ENCODE measurements at places on chromosomes 3 and 15.
A peak's percentile ranks its signal among the peaks of the same experiment; 100 is the strongest.

- no peak for DNase-seq
Measured at GRCh38 chr15:82130248-82130647, 84.4 kb upstream of the MEX3B start.

DNA sequence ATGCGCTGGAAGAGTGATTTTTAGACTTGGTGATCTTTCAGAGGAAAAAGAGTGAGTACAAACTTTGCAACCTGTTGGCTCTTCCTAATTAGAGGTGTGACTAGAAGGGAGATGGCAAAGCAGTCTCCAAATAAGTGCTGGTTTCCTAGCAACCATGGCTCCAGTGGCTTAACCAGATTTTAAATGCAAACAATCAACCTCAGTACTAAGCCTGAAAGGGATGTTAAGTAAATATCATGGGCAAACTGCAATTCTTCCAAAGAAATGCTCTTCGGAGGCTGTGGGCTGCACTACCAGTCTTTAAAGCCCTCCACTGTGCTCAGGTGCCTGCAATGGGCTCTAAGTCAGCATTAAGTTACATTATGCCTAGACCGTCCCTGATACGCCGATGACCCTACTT, 678.1 kb upstream of the CCDC54 start:
- DNase-seq = no peak

GRCh38 chr15:62624547-62625378, 417.8 kb upstream of the TPM1 start:
- peak; percentile 74 for DNase-seq

DNA sequence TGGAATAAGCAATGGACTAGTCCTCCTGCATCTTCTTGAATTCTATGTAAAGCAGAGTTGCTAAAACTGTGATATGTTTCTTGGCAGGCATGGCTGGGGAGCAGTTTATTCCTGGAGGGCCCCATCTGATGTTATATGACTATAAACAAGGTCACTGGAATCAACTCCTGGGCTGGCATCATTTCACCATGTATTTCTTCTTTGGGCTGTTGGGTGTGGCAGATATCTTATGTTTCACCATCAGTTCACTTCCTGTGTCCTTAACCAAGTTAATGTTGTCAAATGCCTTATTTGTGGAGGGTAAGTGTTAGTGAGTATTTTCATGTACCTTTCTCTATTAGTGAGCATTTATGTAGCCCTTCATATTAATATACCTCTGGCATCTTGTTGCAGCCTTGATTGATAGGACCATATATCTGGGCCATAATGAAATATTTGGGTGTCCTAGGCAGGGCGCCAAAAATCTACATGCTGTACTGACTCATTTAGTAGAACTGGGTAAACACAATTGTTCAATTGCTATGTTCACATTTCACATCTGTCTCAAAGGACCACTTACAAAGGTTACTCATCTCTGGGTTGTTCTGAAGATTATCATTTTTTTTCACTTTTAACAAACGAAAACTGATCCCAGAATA, 52.6 kb upstream of the ADGRG7 start:
- peak; percentile 74 for DNase-seq

DNA sequence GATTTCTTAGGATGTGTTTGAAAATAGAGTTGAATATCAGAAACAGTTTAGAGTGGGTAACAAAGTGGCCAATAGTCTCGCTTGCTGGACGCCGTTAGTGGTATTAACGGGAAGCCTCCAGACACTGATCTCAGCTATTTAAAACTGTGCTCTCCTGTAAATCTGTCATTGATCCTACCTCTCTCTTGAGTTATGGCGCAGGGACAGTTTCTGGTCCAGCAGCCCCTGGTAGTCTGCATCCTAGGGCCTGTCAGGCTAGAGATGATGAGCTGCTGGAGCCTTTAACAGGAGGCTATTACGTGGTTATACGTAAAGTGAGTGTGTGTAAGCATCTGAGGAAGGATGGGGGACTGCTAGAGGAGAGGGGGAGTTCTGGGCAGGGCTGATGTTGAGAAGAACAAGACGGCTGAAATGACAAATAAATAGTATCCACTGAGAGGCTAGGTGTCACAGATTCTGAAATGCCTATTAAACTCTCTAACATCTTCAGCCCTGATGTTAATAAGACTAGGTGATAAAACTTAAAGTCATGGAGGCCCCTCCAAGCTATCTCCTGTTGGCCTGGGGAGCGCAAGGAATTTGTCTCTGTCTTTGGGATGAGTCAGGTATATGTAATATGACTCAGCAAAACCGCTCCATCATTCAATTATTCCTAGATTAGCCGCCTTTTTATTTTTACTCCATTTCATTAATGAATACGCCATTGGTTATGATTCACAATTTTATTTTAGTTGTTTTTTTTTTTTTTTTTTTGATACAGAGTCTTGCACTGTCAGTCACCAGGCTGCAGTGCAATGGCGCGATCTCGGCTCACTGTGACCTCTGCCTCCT, 155.7 kb downstream of the GREM1 start:
- DNase-seq = peak; percentile 75

DNA sequence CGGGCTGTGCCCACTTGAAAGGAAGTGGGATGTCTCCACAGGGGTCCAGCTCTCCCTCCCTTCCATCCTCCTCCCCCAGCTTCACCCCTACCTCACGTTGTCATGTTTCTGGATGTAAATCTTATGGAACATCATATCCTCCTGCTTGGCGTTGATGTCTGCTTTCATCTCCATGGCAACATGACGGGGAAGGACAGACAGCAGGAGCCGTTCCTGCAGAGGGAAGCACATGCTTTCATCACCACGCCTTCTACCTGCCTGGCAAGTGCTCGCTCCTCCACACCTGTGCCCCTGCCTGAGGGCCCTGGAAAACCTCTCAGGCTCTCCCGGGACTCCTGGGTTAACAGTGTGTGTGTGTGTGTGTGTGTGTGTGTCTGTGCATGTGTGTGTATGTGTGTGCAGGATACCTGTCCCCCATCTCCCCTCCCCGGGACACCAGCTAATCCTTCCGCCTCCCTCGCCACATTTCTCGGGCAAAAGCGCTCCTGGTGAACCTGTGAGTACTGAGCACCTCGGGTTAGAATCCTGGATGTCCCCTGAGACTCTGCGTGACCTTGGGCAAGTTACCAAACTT, 101.1 kb downstream of the ADCY5 start:
- no peak for DNase-seq

GRCh38 chr15:77031376-77032050, 36.6 kb downstream of the PSTPIP1 start:
- DNase-seq = peak; percentile 44

GRCh38 chr15:64751464-64751863, 23.9 kb downstream of the RBPMS2 start:
- DNase-seq = no peak

- DNase-seq = no peak
Measured at GRCh38 chr15:69391046-69391757, 22.9 kb upstream of the KIF23 start.

DNA sequence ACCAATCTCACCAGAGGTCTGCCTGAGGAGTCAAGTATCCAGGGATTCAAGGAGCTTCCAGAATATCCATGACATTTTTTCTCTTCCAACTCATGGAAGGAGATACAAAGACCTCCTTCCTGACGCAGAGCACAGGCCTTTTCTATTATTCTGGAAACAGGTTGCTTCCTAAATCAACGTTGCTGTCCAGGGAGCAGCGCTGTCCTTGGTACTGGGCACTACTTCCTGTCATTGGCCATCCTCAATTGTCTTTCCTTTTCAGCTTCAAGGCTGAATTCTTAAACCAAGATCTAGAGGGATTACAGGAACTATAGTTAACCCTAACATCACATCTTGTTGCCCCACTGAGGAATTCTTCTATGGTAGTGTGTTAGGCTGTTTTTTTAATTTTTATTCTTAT, 50.4 kb upstream of the TBC1D21 start:
- DNase-seq = peak; percentile 43

DNA sequence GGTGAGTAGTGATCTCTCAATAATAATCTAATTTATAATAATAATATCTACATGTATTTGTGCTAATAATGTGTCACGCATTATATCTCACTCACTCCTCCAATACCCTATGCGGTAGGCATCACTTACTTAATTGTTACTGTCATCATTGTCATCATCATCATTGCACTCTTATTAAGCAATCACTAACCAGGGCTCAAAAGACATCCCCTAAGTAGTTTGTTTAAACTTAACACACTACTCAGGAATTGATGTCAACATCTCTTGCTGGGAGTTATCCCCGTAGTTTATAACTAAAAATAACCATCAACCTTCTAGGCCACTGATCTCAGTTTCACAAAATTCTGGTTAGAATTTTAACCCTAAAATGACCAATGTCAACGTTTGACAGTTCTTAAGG, 56.8 kb upstream of the ICE2 start:
- DNase-seq = peak; percentile 64

- DNase-seq = no peak
Measured at GRCh38 chr3:188553569-188553968, 399.6 kb downstream of the LPP start.

DNA sequence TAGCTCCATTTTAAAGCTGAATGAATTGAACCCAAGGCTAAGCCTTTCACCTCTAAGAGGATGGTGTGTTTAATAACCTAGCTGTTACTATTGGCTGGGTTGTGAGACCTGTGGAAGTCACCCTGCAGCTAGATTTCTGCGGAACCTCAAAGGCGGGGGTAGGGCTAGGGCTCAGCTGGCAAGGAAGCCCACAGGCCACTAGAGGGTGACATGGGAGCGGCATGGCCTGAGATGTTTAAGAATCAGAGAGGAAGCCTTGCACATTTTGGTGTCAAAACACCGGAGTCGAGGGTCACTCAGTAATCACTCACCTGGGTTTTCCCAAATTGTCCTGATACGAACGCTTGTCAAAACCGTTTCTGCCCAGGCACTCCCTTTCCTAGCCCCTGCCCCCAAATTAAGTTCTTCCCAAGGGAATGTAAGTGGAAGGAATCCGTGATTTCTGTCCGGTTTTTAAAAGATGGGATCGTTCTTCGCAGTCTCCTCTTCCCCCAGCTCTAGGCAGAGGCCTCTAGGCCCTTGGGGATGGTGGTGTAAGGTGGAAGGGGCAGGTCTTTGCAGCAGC, 3.8 kb upstream of the ACAD9 start:
- no peak for DNase-seq

- peak; percentile 10 for DNase-seq
Measured at GRCh38 chr3:62065985-62066693, 307.2 kb downstream of the FEZF2 start.

GRCh38 chr3:152611905-152612304, 223.0 kb upstream of the P2RY1 start:
- DNase-seq = no peak

DNA sequence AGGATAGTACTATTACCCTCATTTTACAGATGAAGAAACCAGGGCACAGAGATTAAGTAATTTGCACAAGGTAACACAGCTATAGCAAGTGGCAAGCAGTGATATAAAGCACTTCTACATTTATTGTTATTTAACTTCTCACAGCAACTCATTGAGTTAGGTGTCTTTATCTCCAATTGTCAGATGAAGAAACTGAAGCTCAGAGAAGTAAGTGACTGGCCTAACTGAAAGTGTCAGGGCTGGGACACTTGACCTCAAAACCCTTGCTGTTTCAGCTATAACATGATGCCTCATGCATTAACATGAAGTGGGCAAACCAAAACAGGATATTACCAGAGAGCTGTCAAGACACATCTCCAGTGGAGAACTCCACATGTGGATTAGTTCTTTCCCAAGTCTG, 65.8 kb upstream of the LEKR1 start:
- DNase-seq = no peak

DNA sequence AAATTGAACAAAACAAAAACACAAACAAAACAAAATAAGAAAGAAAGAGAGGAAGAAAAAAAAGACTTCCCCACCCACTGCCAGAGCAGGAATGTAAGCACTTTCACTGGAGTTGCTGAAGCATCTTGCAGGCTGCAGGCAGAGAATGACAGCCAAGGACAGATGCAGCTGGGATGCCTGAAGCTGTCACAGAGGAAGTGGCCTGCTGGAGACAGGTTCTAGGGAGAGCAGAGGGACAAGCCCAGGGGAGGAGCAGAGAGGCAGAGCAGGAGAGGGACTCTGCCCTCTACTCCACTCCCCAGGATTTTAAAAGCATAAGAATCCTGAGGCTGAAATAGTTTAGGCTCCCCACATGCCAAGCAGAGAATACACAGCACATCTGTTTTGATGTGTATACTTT, 326.2 kb downstream of the TUSC7 start:
- DNase-seq = peak; percentile 30

DNA sequence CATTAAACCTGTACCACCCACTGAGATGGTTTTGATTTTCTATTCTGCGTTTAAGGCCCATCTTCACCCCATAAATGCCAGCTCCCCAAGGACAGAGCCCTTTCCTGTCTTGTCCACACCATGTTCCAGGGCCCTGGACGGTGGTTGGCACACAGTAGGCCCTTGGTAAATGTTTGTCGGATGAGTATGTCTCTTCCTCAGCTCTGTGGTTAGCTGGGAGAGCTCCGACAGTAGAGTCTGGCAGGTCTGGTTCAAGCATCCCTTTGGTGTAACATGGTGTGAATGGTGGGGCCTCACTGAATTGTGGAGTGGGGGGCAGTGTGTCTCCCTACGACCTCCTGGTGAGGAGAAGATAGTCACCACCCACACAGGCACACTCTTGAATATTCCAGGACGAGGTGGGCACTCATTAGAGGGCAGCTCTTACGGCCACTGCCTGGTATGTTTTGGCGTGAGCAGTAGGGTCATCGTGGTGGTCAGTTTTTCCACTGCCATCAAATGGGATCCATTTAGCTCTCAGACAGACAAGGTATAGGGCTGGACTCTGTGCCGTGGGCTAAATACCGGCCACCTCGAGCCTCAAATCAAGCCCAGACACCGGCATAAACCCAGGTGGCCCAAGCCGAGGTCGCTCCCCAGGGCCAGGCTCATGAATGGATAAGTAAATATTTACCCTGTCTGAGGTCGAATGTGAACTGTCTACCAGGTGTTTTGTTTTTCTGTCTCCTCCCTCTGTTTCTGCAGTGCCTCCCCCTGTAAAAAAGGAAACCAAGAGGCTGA, 61.3 kb downstream of the SMAD3 start:
- DNase-seq = no peak

- DNase-seq = no peak
Measured at GRCh38 chr3:71964170-71964569, 179.2 kb upstream of the PROK2 start.

DNA sequence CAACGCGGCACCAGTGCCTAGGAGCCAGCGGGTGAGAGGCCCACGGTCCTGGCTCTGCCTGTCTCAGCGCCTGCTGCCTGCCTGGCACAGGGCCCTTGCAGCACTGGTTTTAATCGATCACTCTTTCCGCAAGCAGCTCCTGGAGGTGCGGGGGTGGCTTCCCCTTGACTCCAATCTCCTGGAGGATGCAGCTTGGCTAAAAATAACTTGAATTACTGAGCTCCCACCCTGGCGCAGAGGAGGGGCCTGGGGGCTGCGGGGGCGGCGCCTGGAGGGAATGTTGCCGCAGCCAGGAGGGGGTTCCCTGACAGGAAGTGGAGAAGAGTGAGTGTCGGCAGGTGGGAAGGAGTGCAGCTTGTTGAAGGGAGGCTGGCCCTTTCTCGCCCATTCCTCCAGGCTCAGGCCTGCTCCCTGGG, 9.9 kb upstream of the RPL29 start:
- DNase-seq = peak; percentile 82

- no peak for DNase-seq
Measured at GRCh38 chr3:59385547-59385946, 335.7 kb upstream of the CFAP20DC start.

DNA sequence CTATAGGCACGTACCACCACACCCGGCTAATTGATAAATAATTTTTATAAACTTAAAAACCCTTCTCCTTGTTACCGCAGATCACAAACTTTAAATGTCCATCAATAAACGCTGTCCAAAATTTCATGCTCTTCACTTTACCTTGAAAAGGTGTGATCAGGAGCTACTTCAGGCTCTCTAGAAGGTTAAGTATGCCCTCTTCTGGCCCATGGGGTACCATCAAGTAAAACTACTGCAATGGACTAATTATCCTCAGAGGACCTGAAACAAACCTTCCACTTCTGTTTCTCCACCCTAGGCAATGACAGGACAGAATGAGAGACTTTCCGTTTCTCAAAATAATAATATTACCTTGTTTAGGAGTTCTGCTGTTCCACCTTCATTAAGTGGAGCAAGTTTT, 9.2 kb downstream of the LZTFL1 start:
- peak; percentile 16 for DNase-seq

Data from IMR-90 (cell line).